ENCODE measurements at places on chromosomes 11 and 22.

DNA sequence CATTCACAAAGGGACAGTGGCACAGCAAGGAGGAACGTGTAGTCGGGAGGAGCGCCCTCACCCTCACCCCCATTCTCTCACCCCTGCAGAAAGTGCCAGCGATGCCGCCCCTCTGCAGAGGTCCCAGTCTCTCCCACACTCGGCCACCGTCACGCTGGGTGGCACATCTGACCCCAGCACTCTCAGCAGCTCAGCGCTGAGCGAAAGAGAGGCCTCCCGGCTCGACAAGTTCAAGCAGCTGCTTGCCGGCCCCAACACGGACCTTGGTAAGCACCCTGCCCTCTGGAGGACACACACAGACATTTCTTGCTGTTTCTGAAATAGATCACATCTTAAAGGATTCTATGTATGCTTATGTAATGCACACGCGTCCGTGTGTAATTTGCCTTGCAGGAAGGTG, 34.9 kb downstream of the TBC1D22A start:
- no peak overlapping the region for H3K4me3 ChIP-seq
- H3K36me3 ChIP-seq, result no peaks in the 10 kb centered on the region
- peaks cover 6% of the 10 kb centered on the region for H3K4me1 ChIP-seq
- DNase-seq, result no peak

DNA sequence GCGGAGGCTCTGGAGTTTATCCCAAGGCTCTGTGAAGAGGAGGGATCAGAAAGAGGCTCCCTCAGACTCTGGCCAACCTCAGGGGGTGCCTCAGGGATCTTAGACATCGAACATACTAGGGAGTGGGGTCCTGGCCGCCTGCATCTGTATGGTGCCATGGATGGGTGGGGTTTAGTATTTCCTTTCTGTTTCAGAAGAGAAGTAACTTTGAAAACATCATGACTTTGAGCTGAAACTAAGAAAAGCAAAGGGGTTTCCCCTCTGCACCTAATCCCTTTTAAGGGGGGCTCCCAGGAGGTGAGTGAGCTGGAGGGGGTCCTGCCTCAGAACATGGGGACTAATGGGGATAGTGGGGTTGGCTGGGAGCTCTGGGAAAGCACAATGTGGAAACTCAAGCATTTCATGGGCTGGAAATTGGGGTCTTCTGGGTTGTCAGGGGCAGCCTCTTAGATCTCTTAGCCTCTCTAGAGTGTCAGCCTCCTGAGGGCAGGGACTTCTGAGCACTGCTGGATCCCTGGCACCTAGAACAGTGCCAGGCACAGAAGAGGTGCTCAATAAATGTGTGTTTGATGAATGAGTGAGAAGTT, 11.8 kb upstream of the SSTR3 start:
- no peaks in the 10 kb centered on the region for H3K36me3 ChIP-seq
- no peaks in the 10 kb centered on the region for H3K27me3 ChIP-seq
- H3K4me1 ChIP-seq, result peaks cover 5% of the 10 kb centered on the region

- H3K4me1 ChIP-seq, result no peaks in the 10 kb centered on the region
- no peak overlapping the region for H3K27ac ChIP-seq
- peaks cover 2% of the 10 kb centered on the region for H3K36me3 ChIP-seq
- DNase-seq, result no peak
These were observed 26.0 kb upstream of the CYP2D6 start for GRCh38 chr22:42156598-42156997.

- no peak overlapping the region for H3K4me3 ChIP-seq
- no peak for DNase-seq
- no peaks in the 10 kb centered on the region for H3K27me3 ChIP-seq
- no peaks in the 10 kb centered on the region for H3K36me3 ChIP-seq
- no peaks in the 10 kb centered on the region for H3K4me1 ChIP-seq
These were observed 5.7 kb downstream of the CHADL start for GRCh38 chr22:41234815-41235695.

- no peaks in the 10 kb centered on the region for H3K36me3 ChIP-seq
- DNase-seq, result no peak
- H3K27me3 ChIP-seq, result no peaks in the 10 kb centered on the region
- H3K4me1 ChIP-seq, result no peaks in the 10 kb centered on the region
These were observed 47.7 kb upstream of the CSNK2A3 start for GRCh38 chr11:11400635-11401232.

GRCh38 chr22:47086596-47087248, 324.3 kb downstream of the TBC1D22A start:
- no peaks in the 10 kb centered on the region for H3K4me1 ChIP-seq
- H3K36me3 ChIP-seq, result no peaks in the 10 kb centered on the region
- H3K27ac ChIP-seq, result no peak overlapping the region
- DNase-seq, result no peak
- H3K27me3 ChIP-seq, result no peaks in the 10 kb centered on the region

GRCh38 chr11:76124905-76125770, 81.2 kb downstream of the WNT11 start:
- no peaks in the 10 kb centered on the region for H3K4me1 ChIP-seq
- H3K36me3 ChIP-seq, result no peaks in the 10 kb centered on the region
- H3K4me3 ChIP-seq, result no peak overlapping the region

DNA sequence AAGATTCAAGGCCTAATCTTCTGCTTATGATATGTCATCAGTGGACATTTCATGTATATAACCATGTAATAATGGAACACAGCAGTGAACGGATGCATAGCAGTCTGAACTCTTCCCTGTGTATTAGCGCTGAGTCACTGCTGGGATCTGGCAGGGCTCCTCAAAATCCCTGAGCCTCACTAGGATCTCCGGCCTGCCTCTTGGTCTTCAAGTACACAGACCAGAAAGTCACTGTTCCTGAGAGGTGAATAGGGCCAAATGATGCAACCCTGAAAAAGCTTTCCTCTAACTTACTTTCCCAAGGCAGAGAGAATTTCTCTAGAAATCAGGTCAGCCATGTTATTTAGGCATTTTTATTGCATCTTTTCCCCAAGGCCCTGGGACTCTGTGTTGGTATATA, 35.0 kb downstream of the POU2AF1 start:
- H3K27me3 ChIP-seq, result no peaks in the 10 kb centered on the region
- no peaks in the 10 kb centered on the region for H3K36me3 ChIP-seq
- H3K4me3 ChIP-seq, result no peak overlapping the region
- DNase-seq, result no peak
- H3K27ac ChIP-seq, result no peak overlapping the region

- no peaks in the 10 kb centered on the region for H3K36me3 ChIP-seq
- no peaks in the 10 kb centered on the region for H3K27me3 ChIP-seq
- no peak overlapping the region for H3K27ac ChIP-seq
- DNase-seq, result no peak
- no peak overlapping the region for H3K4me3 ChIP-seq
These were observed 67.9 kb upstream of the API5 start for GRCh38 chr11:43243927-43244326.

DNA sequence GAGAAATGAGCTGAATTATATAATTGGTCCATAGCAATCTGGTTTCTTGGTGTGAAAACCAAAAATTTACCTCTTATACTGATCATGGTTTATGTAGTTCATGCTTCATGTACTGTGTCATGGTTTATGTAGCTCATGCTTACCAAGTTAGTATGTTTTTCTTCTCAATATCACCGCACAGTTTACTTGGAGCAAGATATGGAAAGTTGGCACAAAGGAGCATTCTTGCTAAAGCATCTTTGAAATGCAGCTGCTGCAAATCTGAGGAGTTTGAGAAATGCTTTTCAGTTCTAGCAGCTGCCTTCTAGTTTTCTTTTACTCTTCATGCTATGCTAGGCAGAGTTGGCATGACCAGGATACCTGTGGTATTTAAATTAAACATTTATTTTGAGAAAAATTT, 4.5 kb downstream of the OR10G7 start:
- no peaks in the 10 kb centered on the region for H3K27me3 ChIP-seq
- H3K27ac ChIP-seq, result no peak overlapping the region
- DNase-seq, result no peak
- no peaks in the 10 kb centered on the region for H3K36me3 ChIP-seq
- no peaks in the 10 kb centered on the region for H3K4me1 ChIP-seq
- no peak overlapping the region for H3K4me3 ChIP-seq

DNA sequence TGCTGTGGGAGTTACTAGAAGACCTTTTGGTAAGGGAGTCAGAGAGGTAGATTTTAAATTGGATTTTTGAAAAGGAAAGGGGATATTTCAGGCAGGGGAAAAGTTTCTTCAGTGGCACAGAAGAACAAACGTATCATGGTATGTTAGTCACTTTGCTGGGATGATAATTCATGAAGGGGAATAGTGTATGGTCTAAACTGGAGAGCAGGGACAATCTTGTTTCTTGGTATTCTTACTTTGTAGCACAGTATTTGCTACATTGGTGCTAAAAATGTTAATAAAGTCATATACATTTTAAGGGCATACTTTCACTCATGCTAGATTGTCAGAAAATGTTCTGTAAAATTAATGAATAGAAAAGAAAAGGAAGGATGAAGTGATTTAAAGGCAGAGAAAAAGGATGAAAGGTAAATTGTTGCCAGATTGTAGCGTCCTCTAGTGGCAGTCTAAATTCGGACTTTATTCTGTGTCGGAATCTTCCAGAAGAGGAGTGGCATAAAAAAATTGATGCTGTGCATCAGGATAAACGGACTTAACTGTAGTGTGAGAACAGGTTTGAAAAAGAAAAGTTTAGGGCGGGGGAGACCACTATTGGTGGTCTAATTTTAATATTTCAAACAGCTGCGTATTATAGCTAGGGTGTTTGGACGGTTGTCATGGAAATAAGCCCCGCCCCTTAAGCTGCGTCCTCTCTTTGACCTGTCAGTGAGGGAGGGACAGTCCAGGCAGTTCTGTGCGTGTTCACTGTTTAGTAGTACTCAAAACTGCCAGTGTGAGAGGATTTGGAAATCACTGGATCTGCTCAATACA, at the start of gene BCO2:
Gene BCO2, plus strand, starts transcription at position 724 of the 810 bp plus-strand sequence. CDS start 90 bp downstream, outside the sequence.
- H3K27me3 ChIP-seq, result no peaks in the 10 kb centered on the region
- peak within 1 kb of the TSS; percentile 67 for H3K27ac ChIP-seq
- peak within 1 kb of the TSS; percentile 35 for H3K4me3 ChIP-seq
- DNase-seq, result peak; percentile 74
- no peaks in the 10 kb centered on the region for H3K36me3 ChIP-seq

DNA sequence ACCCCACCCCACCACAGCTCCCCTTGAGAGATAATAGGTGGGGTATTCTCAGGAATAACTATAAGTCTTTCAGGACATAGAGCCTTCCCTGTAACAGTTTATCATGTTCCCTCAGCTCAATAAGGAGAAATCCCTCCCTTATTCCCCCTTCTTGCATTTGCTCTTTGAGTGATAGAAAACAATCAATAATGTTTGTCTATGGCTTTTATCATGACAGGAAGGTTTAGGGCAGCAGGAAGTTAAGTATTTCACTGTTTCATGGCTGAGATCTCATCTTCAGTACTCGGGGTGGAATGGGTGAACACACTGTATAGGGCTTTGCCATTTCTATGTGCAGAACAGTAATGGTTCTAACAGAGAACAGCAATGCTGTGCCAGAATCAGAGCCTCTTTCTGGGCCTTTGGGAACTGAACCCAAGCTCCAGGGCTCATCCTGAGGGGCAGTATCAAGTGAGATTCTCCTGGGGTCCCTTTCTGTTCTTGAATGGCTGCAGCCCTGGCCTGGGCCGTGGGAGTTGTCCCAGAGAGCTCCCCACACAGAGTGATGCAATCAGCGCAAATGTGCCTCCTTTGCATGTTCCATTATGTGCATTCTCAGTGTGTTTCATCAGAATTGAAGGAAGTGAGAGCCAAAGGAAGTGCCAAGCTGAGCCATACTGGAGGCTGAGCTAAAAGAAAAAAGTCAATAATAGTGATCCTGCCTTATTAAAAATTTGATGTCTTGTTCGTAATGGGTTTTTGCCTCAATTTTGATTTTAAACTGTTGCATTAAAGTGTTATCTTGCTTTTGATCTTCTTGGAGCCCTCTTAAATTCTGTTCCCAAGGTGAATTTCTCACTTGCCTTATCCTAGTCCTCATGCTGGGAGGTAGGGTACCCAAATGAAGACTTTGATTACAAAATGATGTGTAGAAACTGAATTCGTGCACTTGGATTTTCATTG, 2.9 kb upstream of the CYP2R1 start:
- H3K36me3 ChIP-seq, result no peaks in the 10 kb centered on the region
- H3K4me3 ChIP-seq, result no peak overlapping the region
- H3K27me3 ChIP-seq, result no peaks in the 10 kb centered on the region
- H3K27ac ChIP-seq, result peak overlapping the region; percentile 35
- H3K4me1 ChIP-seq, result peaks cover 5% of the 10 kb centered on the region
- DNase-seq, result no peak

- no peaks in the 10 kb centered on the region for H3K27me3 ChIP-seq
- peaks cover 8% of the 10 kb centered on the region for H3K36me3 ChIP-seq
- DNase-seq, result no peak
- H3K27ac ChIP-seq, result no peak overlapping the region
These were observed 4.8 kb downstream of the FBXO3 start for GRCh38 chr11:33769542-33769941.

GRCh38 chr22:11628651-11629511, 3899.1 kb upstream of the OR11H1 start:
- no peak for DNase-seq
- no peaks in the 10 kb centered on the region for H3K27me3 ChIP-seq
- H3K27ac ChIP-seq, result no peak overlapping the region
- no peaks in the 10 kb centered on the region for H3K36me3 ChIP-seq
- no peak overlapping the region for H3K4me3 ChIP-seq
- H3K4me1 ChIP-seq, result no peaks in the 10 kb centered on the region

DNA sequence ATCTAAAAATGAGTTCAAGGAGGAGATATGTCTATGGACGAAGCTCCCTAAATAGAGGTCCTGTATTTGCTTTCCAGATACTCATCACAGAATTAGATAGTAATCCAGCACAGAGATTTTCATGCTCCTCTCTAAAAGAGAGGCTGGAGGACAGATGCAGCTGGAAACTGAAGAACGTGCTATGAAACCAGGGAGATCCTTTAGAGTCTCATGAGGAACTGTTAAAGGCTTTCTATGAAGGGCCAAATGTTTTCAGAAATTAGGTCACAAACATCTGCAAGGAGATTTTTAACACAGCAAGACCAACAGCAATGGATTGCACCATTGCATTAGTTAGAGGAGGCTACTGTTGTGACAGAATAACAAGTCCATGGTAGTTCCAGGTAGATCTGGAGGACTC, 95.6 kb upstream of the ARHGAP20 start:
- no peaks in the 10 kb centered on the region for H3K36me3 ChIP-seq
- no peak overlapping the region for H3K4me3 ChIP-seq
- H3K27ac ChIP-seq, result no peak overlapping the region
- H3K4me1 ChIP-seq, result no peaks in the 10 kb centered on the region

DNA sequence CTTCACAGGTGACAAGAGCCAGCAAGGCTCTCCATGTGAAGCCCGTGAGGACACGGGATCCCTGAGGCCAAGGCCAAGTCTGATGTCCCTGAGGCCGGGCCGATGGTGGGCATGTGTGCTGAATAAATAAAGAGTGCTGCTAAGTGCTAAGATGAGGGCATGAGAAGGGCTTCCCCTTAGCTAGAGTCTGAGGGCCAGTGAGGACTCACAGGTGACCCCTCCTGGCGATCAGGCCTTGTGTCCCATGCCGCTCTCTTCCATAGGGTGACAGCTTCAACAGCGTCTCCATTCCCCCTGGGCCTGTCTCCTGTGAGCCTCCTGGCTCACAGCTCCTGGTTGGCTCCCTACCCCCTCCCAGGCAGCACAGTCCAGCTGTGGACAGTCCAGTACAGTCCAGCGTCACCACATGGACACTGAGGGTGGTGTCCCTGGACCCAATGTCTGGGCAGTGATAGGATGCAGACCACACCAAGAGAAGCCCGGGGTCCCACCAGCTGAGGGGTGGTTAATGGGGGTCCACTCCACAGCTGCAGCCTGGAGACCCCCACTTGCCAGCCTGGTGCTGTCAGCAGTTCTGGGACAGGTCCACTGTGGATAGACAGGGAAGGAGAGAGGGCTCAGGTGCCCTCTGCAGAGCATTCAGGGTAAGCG, 1033.2 kb downstream of the TBC1D22A start:
- no peaks in the 10 kb centered on the region for H3K4me1 ChIP-seq
- H3K27ac ChIP-seq, result no peak overlapping the region
- H3K4me3 ChIP-seq, result no peak overlapping the region
- no peaks in the 10 kb centered on the region for H3K27me3 ChIP-seq
- no peaks in the 10 kb centered on the region for H3K36me3 ChIP-seq
- no peak for DNase-seq

Measured in Panc1 (cell line).